ENCODE measurements at places on chromosomes 6 and 20.

DNA sequence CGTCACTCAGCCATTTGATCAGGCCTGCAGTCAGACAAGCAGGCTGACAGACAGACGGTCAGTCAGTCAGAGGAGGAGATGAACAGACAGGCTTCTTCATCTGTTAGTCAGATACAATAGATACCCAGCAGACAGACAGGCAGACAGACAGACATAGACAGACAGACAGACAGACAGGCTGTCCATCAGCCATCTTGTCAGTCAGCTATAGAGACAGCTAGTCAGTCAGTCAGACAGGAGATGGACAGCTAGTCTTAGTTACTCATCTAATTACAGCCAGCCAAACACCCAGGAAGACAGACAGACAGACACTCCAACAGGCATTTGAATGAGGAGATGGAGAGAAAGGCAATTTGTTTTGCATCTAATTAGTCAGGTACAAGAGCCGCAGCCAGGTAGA lies 36.4 kb downstream of the KCNB1 start:
- DNase-seq: no peak

GRCh38 chr6:151147118-151147832 lies 92.5 kb upstream of the AKAP12 start:
- DNase-seq: no peak

GRCh38 chr6:85118652-85119235 lies 331.1 kb upstream of the NT5E start:
- no peak for DNase-seq

DNA sequence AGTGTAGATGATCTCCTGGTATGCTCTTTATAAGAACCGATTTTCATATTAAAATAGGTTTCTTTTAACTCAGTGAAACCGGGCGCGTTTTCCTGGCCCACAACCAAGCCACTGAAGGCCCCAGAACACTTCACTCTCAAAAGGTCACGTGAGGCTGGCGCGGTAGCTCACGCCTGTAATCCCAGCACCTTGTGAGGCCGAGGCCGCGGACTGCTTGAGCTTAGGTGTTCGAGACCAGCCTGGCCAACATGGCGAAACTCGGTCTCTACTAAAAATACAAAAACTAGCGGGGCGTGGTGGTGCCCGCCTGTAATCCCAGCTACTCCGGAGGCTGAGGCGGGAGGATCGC lies 402 bp upstream of the TAF8 start:
- DNase-seq: no peak

GRCh38 chr20:17538517-17539170 lies 7.5 kb upstream of the BFSP1 start:
- DNase-seq: no peak

- DNase-seq: no peak
These were observed 482.5 kb downstream of the QKI start for GRCh38 chr6:163897030-163897429.

DNA sequence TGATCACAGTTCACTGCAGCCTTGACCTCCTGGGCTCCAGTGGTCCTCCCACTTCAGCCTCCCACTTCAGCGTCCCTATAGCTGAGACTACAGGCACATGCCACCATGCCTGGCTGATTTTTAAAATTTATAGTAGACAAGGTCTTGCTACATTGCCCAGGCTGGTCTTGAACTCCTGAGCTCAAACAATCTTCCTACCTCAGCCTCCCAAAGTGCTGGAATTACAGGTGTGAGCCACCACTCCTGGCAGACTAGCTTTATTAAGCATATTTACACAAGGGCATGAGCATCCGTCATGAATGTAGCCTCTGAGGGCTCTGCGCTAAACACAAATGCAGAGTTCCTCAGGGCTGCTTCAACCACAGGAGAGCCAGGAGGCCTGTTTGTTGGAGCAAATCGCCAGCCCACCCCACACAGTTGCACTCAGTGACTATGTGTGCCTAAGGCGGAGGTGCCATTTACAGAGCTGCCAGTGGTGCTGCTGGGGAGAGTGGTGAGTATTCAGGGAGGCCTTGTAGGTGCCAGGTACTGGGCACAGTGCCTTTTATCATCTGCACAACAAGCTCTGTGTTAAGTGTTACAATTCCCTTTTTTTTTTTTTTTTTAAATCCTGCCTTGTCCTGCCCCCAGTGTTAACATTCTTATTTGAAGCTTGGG lies 78.2 kb downstream of the PSMG4 start:
- DNase-seq: no peak

DNA sequence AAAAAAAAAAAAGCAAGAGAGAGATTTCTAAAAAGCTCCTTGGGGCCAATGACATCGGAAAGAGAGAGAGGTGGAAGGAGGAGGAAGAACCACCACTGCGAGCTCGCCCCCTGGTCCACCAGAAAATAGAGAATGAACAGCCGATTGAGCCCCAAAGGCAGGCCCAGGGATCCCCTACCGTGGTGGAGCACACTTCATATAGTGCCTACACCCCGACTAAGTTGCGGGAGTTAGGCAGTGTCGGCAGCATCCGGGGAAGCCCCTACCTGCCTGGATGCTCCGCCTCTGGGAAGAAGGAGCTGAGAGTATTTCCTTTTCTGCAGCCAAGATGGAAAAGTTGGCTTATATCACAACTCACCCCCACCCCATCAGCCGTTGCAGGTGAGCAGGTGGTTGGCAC lies 38.6 kb upstream of the HSF2 start:
- no peak for DNase-seq

DNA sequence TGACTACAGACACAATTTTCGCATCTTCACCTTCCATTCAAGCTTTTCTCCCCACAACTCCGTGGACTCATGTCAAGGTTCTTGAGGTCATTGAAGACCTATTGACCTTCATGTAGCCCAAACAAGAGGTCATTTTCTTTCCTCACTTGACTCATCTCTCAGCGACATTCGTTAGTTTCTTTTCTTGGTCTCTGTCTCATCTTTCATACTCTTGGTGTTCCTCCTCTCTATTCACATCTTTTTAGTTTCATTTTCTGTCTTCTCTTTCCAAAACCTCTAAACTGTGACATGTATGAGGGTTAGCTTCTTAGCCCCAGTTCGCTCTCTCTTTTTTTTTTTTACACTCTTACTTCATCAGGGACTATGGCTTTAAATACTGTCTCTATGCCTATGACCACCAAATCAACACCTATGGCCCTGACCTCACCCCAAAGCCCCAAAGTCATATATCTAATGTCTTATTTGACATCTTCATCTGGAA lies 128.6 kb upstream of the BACH2 start:
- no peak for DNase-seq

DNA sequence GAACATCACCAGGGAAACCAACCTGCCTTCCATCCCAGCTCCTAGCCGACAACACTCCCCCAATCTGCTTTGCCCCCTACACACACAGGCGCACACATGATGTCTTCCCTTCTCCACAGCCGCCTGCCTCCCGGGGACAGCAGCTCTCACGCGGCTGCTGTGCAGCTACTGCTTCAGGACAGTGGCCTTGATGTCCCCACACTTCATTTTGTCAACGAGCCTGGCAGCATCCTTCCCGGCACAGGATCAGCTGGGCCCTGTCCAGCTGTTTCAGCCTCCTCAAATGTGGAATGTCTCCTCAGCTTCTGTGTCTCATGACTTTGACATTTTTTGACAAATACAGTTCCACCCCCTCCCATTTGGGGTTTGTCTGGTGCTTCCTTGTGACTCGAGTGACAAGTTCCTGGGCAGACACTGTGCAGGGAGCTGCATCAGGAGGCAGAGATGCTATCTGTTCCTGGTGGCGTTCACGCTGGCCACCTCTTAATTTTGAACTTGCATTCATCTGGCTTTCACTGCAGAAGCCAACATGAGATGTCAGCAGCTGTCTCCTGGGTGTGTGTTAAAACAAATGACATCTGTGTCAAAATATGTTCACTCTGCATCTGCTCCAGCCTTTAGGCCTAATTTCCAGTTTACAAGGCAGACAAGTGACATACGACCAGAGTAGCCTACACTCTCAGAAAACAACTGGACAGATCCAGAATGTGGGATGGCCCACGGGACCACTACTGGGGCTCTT lies 57.2 kb downstream of the GINS1 start:
- DNase-seq: no peak

DNA sequence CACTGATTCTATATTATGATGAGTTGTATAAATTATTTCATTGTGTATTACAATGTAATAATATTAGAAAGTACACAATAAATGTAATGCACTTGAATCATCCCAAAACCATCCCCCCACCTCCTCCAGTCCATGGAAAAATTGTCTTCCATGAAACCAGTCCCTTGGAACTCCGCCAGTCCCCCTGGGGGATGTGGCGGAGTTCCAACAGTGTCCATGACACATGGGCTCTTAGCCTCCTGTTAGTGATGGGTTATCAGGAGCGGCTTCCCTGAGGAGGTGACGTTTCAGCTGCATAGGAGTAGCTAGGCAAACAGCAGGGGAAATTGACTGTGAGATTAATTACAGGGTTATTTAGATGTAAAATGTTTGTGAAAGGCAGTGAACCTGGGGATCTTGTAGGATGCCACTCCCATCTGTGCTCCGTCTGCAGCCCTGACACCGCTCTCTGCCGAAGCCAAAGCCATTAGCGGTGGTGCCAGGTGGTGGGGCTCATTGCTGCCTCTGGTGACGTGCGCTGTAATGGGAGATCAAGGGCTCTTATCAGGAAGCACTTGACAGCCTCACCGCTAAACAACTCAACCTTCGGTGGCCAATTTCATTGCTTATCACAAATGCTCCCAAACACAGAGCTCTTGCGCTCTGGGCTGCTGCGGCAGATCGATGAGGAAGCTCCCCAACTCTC lies 81.6 kb upstream of the MC3R start:
- no peak for DNase-seq

DNA sequence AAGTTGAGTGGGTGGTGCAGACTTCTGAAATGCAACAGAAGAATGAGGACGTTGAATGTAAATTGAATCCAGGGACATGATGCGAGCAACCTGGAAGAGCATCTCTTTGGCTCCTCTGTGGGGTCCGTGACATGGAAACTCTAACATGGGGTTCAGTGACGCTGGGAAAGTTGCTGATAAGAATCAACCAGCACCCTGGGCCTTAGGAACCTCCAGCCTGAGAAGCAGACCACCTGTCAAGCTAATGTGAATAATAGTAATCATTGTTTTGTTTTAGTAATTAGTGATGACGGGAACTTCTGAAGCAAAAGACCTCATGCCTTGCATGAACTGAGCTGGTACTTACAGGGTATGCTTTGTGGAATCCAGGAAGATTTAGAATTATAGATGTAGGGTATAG lies 25.2 kb upstream of the DOK5 start:
- DNase-seq: no peak

- no peak for DNase-seq
These were observed 58.5 kb upstream of the ATXN1 start for GRCh38 chr6:16819752-16820151.

GRCh38 chr6:20657274-20657800 lies 123.1 kb downstream of the CDKAL1 start:
- no peak for DNase-seq

GRCh38 chr20:11454966-11455799 lies 462.5 kb upstream of the BTBD3 start:
- DNase-seq: no peak

DNA sequence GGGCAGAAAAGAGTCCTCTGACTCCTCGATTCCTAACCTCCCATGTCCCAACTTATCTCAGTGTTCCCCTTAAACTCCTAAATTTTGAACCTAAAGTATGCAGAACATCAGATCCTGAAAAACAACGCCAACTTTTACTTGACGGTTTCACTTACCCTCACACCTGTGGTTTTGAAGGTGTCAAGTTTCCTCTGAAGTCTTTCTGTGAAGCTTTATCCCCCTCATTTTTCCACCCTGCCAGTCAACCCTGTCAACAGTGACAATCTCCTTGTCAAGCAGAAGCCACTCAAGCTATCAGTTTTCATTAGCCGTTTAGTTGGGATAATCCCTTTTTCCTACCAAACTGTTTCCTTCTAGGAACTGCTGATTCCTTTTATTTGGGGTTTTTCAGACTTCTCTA lies 245.4 kb upstream of the PREP start:
- no peak for DNase-seq

DNA sequence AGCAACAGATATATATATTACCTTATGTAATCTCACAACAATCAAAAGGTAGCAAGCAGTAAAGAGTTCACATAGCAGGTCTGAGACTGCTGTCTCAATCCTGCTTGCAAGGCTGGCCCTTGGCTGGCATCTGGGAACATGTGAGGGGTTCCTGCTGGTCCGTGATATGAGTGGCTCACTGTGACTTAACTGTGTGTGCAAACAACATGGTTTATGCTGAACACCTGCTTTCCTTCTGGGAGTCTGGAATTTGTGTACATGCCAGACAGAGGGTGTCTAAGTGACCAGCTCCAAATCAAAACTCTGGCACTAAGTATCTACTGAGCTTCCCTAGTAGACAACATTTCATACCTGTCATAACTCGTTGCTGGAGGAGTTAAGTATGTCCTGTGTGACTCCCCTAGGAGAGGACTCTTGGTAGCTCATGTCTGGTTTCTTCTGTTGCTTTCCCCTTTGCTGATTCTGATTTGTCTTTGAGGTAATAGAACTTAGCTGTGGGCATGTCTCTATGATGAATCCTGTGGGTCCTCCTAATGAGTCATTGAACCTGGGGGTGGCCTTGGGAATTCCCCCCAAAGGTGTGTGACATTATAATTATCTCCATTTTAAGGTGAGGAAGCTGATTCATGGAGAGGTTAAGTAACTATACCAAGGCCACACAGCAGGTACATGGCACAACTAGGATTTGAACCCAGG lies 131.6 kb upstream of the NEDD9 start:
- no peak for DNase-seq

GRCh38 chr20:56372850-56373249 lies 14.1 kb downstream of the FAM210B start:
- DNase-seq: no peak

DNA sequence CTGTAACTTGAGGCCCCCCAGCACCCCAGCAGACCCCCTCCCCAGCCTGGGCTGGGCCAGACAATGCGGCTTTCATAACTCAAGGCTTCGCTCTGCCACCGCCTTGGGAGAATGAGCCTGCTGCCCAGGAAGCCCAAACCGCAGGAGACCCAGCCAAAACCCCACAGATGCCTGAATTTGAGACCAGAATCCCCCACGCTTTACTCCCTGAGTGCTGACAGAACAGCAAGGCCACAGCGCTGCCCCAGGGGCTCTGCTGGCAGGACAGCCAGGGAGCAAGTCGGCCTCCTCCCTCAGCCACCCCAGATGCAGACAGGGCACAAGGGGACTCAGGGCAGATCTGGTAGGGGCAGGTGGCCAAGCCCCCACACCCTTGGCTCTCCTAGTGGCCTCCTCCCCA lies 2.2 kb downstream of the MDFI start:
- DNase-seq: no peak

- no peak for DNase-seq
These were observed 3.2 kb downstream of the GRIK2 start for GRCh38 chr6:101396548-101397173.
